NCI-H446 treated with DMSO at 0.1 percent for 48 hours (cell line): ENCODE measurements at places on chromosomes 13 and 19.

DNA sequence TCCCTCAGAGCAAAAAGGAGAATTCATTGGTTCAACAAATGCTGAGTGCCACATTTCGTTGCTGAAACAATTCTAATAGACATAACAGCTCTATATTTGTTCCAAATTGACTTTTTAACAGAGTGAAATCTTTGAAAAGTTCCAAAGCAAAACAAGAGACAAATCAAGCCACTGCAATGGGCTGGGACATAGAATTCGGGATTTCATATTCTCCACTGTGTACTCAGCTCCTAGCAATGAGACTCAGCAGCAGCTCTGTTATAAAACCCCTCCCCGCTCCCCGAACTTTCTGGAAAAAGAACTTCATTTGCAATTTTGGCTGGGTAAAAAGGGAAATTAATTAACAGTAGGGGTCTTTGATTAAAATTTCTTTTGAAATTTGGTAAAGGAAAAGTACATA is 11.3 kb downstream of the RFX2 start:
- DNase-seq = no peak

DNA sequence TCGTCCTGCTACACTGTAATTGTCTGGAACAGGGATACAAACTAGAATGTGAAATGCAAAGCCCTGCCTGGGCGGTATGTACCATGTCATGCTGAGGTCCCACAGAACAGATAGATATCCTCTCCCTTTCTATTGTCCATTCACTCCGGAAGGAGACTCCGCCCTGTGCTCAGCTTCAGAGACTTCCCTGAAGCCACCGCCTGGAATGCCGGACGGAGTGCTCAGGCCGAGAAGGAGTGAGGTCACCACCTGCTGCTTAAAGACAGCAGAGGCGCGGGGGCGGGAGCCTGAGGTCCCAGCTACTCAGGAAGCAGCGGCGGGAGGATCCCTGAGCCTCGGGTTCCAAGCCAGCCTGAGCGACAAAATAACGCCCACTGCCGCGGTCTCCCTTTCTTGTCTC is 890 bp upstream of the ZNF611 start:
- DNase-seq = no peak

GRCh38 chr13:23899555-23899954 is 2.3 kb upstream of the C1QTNF9B start:
- DNase-seq = no peak

GRCh38 chr13:41565216-41565615 is 107.9 kb downstream of the RGCC start:
- DNase-seq = no peak

DNA sequence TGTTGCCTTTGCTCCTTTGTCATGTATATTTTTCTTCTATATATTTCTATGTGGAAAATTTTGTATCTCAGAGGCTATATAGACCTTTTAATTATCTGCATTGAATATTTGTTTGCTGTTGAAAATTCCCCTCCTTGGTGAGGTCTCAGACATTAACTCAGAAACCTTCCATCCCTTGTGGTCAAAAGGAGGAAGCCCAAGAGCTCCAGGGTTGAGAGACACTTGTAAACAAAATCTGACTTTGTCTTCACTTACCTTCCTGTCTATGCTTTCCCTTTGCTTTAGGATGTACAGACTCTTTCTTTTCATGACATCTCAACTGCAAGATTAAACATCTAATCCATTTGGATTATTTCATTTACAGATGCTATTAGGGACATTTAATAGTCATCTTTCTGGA is 157.5 kb downstream of the PCDH20 start:
- DNase-seq = no peak

DNA sequence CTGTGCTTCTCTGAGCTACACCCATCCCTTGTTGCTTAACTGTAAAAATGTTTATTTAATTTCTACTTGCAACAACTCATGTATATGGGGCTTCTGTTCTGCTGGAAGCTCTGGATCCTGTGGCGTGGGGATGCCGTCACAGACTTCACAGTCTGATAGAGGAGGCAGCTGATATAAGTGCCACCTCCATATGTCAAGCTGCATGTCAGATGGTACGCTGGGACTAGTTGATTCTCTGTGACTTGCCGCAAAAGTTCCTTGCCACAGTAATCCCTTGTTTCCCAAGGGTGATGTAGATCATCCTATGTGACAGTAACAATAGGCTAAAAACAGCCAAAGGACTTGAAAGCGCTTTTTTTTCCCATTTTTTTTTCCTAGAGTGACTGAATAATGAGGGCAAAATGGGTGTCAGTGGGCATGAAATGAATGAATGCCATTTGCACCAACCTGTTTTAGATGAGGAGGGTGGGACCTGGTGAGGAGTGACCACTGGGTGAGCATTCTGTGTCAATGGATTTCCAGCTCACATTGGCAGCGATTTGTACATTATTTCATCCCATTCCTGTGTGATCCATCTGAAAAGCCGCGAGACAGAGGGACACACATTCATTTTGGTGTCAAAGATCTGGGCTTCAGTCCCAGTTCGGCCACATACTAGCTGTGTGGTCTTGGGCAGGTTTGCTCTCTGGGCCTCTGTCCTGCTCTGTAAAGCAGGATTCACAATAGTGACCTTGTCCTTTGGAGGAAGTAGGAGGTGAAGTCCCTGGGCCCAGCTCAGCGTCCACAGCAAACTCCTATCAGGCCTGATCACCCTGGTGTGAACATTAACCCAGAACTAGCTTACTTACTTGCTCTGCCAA is 88.9 kb upstream of the RNF113B start:
- no peak for DNase-seq

- no peak for DNase-seq
Observed at GRCh38 chr19:33260628-33261418, 35.2 kb upstream of the SLC7A10 start.

GRCh38 chr19:47619763-47620162 is 10.8 kb downstream of the BICRA start:
- DNase-seq = no peak

DNA sequence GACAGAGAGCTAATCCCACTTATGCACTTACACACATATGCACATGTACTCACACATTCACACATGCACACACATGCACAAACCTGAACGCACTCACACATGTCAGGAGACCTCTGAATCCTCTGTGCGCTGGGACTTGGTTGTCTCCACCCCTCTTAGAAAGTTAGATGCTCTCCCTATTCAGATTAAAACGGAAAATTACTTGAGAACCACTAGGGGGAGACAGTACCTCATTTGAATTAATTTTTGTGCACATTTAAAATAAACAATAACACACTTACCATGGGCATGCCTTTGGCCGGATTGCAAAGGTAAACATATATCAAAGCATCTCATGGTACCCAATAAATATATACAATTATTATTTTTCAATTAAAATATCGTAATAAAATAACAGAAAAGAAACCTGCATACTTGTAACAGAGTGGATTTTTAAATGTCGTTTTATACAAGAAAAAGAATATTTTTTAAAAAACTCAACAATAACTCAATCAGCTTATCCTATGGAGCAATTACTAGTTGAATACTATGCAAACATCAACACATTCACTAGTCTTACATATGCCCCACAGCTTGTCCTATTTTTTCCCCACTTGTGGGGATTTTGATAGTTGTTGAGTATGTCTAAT is 9.5 kb upstream of the LILRB4 start:
- no peak for DNase-seq

DNA sequence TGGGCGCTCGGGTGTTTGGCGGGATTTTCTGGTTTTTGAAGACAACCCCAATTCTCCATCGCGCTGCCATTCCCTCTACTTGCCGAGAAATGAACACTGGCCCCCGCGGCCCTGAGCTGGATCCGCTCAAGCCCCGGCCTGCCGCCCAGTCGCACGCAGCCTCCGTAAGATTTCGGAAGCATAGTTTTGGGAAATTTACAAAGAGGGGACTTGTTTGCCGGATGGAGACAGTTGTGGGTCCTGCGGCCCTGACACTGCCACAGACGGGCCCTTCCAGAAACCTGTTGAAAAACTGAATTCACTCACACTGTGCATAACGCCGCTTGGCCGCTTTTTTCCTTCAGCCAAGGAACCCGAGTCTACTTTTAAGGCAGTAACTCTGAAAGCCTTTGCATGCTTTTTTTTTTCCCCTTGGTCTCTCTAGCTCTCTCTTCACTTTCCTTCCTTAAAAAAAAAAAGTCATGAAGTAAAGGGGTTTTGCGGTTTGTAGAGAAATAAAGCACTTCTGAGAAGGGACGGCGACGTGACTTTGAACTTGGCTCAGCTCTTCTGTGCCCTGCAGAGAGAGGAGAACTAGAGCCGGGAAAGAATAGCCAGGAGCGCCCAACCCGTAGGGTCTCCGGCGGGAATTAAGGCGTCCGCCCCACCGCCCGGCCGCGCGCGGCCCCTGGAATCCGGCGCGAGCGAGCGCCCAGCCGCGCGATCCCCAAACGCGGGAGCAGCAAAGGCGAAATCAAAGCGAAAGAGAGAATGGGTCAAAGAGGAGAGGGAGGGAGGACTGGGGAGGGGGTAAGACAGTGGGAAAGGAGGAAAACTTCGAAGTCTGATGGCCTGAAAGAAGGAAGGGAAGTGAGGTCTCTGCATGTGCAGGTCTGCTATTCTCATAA is 3.4 kb upstream of the ZIC2 start:
- DNase-seq = no peak

DNA sequence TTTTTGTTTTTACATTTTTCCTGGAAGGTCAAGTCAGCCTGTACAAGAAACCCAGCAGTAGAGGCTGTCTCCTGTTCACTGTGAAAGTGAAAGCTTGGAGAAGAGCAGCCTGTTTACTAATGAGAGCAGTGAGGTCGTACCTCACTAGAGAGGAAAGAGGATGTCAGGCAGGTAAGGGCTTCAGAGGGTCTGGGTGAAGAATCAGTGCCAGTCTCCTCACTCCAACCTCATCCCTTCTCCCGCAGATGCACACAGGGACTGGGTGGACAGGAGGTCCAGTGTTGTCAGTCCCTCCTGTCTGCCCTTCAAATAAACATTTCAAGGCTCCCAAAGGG is 462.5 kb downstream of the KLF5 start:
- no peak for DNase-seq

DNA sequence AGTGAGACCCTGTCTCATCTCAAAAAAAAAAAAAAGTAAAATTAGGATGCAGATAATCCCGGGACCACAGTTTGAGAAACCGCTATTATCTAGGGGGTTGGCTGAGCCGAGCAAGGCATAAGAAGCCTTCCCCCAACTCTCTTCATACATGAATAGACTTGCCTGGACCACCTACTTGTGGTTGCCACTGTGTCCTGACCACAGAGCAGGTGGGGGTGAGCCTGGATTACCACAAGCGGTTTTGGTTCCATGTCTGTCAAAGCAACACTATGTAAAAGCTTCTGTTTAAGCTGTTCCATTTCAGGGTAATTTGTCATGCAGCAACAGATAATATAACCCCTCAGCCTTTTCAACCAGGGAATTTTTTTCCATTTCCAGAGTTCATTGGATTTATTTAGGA is 3.3 kb upstream of the NAPA start:
- DNase-seq = no peak

GRCh38 chr19:801861-802497 is 4.7 kb downstream of the PTBP1 start:
- DNase-seq = no peak

- no peak for DNase-seq
Observed at GRCh38 chr19:48556163-48556562, 4.2 kb downstream of the SULT2B1 start.

DNA sequence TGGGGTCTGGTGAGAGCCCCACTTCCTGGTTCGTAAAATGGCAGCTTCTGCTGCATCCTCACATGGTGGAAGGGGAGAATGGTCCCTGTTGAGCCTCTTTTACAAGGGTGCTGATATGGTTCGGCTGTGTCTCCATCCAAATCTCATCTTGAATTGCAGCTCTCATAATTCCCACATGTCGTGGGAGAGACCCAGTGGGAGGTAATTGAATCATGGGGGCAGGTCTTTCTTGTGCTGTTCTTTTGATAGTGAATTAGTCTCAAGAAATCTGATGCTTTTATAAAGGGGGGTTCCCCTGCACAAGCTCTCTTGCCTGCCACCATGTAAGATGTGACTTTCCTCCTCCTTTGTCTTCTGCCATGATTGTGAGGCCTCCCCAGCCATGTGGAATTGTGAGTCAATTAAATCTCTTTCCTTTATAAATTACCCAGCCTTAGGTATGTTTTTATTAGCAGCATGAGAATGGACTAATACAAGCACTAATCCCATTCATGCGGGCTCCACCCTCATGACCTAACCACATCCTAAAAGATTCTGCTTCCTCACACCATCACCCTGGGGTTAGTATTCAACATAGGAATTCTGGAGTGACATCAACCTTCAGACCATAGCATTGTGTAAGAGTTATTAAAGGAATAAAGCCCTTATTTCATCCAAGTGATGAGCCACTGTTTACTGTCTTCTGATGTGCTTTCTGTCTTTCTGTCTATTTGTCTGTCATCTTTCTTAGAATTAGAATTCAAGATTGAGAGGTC is 159.0 kb upstream of the IRS2 start:
- no peak for DNase-seq

DNA sequence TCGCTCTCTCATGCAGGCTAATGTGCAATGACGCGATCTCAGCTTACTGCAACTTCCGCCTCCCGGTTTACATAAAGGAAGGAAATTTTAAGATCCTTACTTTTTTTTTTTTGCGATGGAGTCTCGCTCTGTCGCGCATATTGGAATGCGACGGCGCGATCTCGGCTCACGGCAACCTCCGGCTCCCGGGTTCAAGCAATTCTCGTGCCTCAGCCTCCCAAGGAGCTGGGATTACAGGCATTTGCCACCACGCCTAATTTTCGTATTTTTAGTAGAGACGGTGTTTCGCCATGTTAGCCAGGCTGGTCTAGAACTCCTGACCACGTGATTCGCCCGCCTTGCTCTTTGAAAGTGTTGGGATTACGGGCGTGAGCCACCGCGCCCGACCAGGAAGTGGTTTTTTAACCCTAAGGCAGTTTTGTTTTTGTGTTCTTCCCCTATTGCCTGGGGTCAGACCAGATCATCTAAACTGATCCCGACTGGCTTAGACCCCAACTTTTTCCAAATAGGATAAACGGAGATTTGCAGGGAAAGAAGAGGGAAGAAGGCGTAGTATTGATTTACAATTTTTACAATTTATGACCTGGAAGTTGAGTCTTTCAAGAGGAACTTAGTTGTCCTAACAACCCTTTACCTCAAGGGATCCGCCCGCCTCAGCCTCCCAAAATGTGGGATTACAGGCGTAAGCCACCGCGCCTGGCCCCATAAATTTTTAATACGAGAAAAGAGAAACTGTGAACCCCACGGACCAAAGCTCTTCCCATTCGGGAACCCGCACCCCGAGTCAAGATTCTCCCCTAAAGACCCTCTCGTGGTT is 142.0 kb downstream of the ZNF737 start:
- no peak for DNase-seq

- DNase-seq = no peak
Observed at GRCh38 chr19:43224855-43225253, 19.4 kb upstream of the PSG4 start.
